ENCODE measurements at places on chromosomes 7 and 10.
A peak's percentile ranks its signal among the peaks of the same experiment; 100 is the strongest.

- no peak for DNase-seq
Measured at GRCh38 chr7:12738665-12739064, 51.2 kb downstream of the ARL4A start.

DNA sequence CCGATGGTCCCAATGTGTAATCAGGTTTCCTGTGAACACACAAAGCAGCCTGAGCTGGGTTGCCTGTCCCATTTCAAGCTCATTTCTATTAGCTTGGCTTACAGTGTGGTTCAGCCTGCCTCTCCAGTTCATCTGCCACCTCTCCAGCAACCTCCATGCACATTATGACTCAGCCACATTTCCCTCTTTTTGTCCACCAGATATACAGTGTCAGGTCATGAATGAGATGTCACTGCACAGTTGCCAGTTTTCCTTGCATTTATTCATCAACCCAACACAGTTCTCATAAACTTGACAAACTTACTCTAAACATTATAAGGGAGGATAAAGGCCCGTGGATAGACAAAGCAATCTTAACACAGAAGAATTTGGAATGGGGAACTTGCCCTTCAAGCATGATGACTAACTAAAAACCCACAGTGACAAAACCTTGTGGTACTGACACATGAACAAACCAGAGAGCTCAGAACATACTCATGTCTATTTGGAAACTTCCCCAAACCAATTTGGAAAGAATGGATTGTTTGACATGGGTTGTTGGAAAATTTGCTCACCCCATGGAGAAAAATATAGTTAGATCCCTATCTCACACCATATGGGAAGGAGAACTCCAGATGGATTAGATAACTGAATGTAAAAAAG is 2.5 kb upstream of the CFAP58 start:
- no peak for DNase-seq

GRCh38 chr7:22936246-22936645 is 77.7 kb downstream of the HYCC1 start:
- no peak for DNase-seq

DNA sequence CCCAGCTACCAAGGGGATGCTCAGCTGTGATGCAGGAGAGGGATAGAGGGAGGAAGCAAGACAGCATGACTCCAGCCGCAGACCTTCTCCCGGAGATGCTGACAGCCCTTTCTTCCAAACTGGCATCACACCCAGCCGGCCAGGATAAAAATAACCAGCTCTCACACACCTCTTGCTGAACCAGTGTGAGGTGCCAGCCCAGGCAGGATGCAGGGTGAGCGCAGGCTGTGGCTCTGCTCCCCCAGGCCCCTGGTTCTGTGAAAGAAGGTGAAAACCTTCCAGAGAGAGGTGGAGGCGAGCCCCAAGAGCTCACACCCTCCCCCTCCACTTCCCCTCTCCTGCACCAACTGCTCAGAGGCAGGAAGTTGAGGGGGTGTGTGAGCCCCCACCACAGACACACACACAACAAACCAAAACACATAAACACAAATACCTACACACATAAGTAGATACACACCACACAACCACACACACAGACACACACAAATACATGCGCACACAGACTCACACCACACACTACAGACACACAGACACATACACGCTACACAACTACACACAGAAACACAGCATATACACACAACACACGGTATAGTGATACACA is 4.0 kb downstream of the GPR15LG start:
- DNase-seq = peak; percentile 50

DNA sequence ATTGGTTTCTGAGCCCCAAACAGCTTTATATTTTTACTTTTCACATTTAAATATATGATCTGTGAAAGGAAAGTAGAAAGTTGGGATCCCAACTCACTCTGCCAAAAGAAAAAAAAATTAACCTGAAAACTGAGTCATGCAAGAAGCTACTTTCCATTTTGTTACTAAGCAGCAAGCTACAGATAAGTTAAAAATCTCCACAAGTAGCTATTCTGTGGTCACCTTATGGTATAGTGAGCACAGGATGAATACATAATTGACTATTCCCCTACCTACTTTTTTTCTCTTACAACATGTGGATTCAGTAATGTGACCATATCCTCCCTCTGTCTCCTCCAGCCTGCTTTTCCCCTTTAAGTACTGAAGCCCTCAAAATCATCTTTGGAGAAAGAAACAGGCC is 30.3 kb upstream of the CREB3L2 start:
- no peak for DNase-seq

- no peak for DNase-seq
Measured at GRCh38 chr7:57370066-57370738, 79.8 kb upstream of the ZNF716 start.

DNA sequence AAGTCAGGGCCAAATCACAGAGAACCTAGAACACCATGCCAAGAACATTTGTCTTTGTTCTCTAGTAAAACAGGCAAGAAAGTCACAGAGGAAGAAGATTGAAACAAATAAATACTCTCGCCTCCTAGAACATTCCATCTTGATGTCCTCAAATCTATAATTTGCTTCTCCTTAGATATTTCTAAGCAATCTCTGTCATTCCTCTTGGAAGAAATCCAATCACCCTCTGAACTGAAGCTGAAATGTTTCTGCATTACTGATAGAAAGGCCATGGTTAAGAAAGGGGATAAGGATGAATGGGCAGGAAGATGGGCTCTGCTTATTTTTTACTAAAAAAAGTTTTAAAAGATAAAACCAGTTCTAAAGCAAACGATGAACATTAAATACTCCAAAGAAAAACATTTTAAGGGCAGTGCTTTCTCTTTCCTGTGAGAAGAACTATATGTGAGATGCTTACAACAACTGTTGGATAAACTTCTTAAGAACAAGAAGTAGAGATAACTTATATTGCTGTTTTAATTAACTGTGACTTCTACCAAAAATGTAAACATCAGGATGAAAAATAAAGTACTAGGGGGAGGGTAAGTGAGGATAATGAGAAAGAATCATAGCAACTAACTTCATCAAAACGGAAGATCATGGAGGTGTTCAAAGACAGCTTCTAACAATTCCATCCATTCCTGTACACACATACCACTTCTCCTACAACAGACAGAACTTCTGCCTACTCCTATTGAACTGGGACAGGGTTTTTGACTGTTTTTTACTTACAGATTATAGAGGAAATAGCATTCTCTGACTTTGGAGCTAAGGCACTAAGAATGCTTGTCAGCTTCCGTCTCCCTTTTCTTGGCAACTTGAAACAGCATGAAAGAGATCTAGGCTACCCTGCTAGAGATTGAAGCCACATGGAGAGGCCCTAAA is 153.0 kb upstream of the LRRTM3 start:
- DNase-seq = no peak

DNA sequence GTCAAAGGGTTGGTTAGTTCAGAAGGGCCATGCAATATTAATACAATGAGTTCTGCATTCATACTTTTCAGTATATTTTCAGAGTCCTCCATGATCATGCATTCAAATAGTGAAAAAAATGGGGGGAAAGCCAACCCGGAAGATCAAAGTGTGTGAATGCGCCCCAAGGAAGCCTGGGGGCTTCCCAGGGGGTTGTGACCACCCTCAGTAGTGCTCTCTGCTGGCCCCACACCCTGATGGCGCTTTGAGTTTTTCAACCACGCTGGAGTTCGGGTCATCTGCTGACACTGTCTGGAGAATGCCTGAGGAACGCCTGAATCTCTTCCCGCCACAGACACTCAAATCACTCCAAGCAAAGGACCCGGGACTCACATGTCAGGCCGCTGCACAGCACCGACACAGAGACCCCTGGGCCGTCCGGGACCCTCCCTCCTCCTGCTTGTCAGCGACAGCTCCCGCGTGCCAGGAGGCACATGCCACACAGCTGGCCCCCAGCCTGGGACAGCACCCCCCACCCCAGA is 1.0 kb downstream of the TNS3 start:
- DNase-seq = peak; percentile 77

DNA sequence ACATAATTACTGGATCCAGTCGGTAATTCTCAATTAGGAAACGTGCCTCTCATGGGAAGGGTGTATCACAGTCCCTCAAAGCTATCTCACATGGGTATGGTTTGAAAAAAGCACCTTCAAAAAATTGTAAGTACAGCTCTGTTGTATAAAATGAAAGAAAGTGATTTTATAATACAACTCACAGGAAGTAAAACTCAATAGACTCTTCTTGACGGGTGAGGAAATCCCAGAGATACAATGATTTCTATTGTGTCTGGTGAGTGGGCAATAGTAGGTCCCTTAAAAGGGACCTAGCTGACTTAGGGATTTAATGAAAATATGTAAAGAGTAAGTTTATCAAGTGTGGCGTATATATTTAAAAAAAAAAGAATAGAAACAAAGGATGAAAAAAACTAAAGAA is 27.0 kb downstream of the TASOR2 start:
- no peak for DNase-seq

GRCh38 chr10:93150289-93150688 is 76.6 kb downstream of the CYP26A1 start:
- DNase-seq = no peak

DNA sequence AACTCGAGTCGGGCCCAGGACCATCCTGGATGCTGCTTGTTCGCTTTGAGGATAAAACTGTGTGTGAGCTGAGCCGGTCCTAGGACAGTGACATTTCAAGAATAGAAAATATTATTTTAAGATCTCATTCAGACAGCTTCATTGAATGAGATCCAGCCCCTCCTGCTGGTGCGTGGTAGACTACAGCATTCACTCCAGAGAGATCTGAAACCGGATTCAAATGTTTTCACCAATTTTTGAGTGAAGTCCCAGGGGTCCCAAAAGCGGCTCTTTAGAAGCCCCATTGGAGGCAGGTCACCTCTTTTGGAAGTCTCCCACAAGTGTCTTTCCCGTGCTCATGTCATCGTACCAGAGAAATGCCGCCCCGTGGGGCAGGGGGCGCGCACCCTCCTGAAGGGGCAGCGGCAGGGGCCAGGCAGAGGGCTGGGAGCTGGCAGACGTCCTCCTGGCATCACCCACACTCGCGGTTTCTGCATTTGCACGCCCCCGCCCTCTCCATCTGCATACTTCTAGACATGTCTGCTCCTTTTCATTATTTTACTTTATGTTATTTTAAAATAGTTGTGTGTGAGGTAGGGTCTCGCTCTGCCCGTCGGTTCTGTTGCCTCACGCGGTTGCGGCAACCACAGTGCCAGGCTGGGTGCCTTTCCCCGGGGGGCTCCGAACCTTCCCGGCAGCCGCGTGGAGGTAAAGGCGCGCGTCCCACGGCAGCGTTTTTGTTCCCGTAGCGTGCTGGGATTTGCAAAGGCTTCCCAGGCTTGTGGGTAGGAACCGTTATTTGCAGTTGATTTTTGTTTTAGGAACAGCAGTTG is 52.3 kb upstream of the DPYSL4 start:
- no peak for DNase-seq

DNA sequence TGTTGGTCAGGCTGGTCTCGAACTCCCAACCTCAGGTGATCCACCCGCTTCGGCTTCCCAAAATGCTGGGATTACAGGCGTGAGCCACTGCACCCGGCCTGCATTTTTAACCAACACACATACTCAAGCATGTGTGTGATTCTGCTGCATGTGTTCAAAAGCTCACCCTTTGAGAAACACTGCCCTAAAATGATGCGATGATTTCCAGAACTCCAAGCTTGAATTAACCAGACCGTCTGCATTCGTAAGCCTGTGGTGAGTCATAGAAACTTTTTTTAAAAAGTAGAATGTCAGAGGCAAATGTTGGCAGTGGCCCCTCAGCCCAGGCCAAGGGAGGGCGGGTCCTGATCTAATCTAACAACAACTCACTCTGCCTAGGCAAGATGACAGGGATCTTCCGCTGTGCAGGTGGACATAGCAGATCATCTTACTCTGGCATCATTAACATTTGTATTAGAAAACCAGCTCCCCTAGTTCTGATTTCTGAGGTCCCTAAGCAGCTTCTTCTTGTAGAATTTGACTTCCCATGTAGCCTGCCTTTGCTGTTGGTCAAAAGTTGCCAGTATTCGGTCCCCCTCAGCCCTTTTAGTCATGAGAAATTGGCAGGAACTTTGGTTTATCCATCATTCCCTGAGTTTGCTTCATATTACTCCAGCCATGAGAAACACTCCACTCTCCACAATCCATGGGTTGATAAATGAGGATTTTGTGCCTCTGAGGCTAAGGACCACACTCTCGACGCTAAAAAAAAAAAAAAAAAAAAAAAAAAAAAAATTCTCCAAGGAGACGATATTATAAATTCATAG is 190.4 kb downstream of the SKIDA1 start:
- peak; percentile 97 for DNase-seq

Data from islet precursor cell (in vitro differentiated cells).